ENCODE measurements at places on chromosomes 5 and 9.

GRCh38 chr5:126251024-126251423, 172.2 kb upstream of the GRAMD2B start:
- DNase-seq: no peak

- DNase-seq: no peak
Observed at GRCh38 chr5:177301503-177302165, 1.9 kb downstream of the RAB24 start.

- no peak for DNase-seq
Observed at GRCh38 chr5:1108023-1108864, 3.6 kb downstream of the SLC12A7 start.

DNA sequence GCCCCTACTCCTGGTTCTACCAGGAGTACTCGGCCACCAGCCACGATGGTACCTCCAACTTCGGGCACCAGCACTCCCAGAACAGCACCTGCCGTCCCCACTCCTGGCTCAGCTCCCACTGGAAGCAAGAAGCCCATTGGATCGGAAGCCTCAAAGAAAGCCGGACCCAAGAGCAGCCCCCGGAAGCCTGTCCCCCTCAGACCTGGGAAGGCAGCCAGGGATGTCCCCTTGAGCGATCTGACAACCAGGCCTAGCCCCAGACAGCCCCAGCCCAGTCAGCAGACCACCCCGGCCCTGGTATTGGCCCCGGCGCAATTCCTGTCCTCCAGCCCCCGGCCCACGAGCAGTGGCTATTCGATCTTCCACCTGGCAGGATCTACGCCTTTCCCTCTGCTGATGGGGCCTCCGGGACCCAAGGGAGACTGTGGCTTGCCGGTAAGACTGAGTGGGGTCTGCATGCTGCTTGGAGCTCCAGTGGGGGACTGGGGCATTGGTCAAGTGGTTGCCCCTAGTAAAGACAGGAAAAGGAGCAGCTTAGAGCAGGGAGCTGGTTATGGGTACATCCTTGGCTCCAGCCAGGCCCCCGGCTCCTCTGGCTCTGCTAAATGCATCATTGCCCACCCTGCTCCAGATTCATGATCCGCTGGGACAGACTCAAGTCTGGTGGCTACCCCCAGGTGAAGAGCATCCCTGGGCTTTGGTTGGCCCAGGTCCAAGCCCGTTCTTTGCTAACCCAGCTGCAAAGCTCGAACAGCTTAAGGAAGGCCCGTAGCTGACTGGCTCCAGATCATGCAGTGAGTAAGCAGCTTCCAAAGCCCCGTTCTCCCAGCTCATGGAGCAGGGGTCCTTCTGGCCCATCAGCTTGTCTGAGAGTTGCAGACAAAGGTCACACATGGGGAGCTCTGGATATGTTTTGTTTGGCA, 14.0 kb downstream of the COL27A1 start:
- peak; percentile 92 for DNase-seq

- DNase-seq: no peak
Observed at GRCh38 chr5:40271476-40271875, 408.2 kb upstream of the PTGER4 start.

DNA sequence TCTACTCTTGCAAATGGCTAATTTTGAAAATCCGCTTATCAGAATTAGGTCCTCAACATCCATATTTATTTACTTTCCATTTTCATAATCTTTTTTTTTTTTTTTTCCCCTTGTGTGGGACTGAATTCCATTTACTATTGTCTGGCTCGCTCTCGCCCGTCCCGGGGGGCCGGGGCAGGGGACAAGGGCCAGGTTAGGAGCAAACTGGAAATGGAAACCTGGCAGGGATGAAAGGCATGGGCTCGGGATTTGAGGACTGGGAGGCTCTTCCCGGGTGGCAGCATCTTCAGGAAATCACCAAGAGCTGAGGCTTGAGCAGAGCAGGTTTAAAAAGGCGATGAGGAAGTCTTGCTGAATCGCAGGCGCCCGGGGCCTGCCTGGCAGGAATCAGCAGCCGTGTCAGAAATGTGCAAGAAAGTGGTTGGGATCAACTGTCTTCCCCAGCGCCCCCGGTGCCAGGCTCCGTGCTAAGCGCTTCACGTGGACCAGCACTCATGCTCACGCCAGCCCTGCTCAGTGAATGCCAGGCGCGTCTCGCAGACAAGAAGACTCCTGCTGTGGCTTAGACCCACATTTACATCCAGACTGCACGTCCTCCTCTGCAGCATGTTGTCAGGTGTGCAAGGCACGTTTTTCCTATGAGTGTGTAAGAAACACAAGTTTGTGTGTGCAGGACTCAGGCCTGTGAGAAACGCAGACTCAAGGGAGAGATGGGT, 66.3 kb upstream of the UNC5A start:
- DNase-seq: no peak

GRCh38 chr5:8329773-8330172, 460.8 kb downstream of the MTRR start:
- no peak for DNase-seq
